Subcutaneous preadipocyte (primary cell): ENCODE measurements at places on chromosomes 2 and 18. TPM values are rescaled to one million over a fixed set of nuclear protein-coding genes. Genes with fewer than 3 reads are reported as not detected.

MAPK4 gene
- total RNA-seq = not detected in 2 replicates

SH3RF3 gene
- 7.3 and 14.9 TPM in 2 replicates for total RNA-seq

SP110 gene
- total RNA-seq = 8.4 and 17.3 TPM in 2 replicates

NR4A2 gene
- under 0.01 and 0.39 TPM in 2 replicates for total RNA-seq

PJVK gene
- total RNA-seq = 0.73 and 0.78 TPM in 2 replicates

REG1B gene
- not detected in 2 replicates for total RNA-seq

TBR1 gene
- total RNA-seq = under 0.01 TPM in 2 replicates

IL1B gene
- total RNA-seq = 0.20 and 0.37 TPM in 2 replicates

EFR3B gene
- 0.37 and 0.39 TPM in 2 replicates for total RNA-seq

SERPINB11 gene
- not detected in 2 replicates for total RNA-seq

HOXD12 gene
- not detected in 2 replicates for total RNA-seq
